Stimulated activated CD8-positive, alpha-beta memory T cell treated with anti-CD3 and anti-CD28 coated beads, Interleukin-7, amount 100 ng/mL, for 1 hour (primary cell): ENCODE measurements at places on chromosomes 2 and 18.

GRCh38 chr2:145815933-145816332, 1296.0 kb upstream of the ZEB2 start:
- DNase-seq = no peak

DNA sequence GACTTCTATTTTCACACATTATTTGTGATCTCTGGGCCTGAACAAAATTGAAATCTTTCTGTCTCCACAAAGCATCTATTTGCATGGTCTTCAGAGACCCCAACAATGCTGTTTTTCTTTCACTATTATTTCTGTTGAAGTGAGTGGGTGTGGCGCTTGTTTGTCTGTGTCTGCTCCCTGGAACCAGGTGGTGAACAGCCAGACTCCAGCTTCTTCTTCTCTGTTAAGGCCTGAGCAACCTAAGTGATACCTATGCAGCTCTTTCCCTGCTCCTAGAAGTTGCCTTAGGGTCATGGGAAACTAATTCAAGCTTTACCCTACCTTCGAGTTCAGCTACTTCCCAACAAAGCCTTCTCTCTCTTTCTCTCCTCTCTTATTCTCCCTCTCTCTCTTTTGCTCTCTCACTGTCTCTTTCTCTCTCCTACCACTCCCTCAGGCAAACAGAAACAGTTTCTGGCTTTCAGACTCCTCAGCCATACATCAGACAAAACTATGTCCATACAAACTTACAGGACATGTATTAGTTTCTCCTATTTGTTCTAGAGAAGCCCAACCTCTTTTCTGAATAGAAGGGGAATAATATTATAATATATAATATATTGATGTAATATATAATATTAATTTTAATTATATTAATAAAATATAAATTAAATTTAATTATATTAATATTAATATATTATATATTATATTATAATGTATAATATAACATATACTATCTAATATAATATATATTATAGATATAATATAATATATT, 552.5 kb downstream of the DSC3 start:
- no peak for DNase-seq

GRCh38 chr2:54834721-54835120, 111.3 kb downstream of the EML6 start:
- no peak for DNase-seq

DNA sequence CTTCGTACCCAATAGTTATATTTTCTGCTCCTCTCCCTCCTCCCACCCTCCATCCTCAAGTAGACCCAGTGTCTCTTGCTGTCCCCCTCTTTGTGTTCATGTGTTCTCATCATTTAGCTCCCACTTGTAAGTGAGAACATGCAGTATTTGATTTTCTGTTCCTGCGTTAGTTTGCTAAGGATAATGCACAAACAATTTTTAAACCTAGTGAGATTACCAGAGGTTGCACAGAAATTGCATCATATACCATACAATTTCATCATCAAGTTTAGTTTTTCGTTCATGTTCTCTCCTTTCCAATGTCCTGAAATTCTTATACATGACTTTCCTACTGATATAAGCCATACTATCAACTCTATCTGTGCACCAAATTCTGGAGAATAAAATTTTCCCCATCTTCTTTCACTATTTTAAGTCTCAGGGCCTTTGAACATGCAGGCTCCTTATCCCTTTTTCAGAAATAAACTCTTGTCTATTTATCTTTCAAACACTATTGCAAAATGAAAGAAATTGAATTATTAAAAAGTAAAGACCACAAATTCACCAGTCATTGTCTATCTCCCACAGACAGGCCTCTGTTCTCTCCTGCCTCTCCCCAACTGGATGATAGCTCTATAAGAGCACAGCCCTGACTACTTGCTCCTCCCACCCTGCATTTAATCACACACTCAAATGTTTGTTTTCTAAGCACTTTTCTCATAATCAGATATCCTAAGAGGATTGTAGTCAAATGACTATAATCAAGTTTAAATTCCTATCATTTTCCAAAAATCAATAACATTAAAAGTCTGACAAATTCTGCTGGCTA, 27.2 kb upstream of the B4GALT6 start:
- DNase-seq = no peak
